HEK293T (cell line): ENCODE measurements at places on chromosomes 5 and 9.

GRCh38 chr5:78495800-78496199 lies 135.4 kb downstream of the SCAMP1 start:
- DNase-seq = no peak

- DNase-seq = no peak
These were observed 138.8 kb downstream of the DROSHA start for GRCh38 chr5:31393126-31393525.

DNA sequence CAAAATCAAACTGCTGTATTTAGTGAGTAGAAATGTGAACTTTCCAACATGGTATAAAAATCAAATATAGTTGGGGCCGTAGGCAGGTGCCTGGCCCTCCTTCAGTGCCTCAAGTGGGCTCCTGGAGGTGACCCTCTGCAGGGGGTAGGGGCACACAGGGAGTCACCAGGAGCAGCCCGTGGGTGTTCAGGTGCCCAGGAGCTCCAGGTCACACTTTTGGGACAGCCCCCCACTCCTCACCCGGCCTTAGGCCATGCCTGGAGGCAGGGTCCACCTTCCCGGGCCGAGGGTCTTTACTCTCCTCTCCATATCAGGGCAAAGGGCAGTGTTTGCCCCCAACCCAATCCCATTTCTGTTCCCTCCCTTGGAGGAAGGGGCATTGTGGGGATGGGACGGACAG lies 108.0 kb upstream of the MTAP start:
- no peak for DNase-seq

- no peak for DNase-seq
These were observed 51.5 kb downstream of the SHOC1 start for GRCh38 chr9:111743275-111743674.
